ENCODE measurements at places on chromosomes 3 and 15.

DNA sequence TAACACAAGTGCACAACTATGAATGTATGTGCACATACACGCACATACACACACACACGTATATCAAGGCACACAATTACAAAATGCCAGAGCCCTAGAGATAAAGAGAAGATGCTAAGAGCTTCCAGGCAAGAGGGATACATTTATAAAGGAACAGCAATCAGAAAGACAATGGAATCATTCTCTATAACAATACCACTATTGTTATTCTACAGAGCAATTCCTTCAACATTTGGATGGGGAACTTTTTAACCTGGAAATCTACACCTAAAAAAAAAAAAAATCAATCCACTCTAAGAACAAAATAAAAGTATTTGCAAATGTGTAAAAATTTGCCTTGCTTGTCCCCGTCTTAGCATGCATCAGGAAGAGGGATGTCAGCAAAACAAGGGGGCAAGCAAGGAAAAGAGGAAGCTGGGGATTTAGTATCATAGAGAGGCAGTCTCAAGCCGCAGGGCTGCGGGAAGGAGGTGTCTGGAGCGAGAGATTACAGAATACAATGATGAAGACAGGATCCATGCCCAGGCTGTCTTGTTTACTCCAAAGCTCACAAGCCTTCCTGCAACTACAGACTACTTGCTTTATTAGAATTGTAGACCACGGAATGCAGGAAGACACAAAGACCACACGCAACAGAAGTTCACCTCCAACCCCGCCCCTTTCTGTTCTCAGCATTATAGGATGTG, 220.2 kb downstream of the NTRK3 start:
- DNase-seq = no peak

GRCh38 chr3:117893638-117894037, 1141.0 kb downstream of the IGSF11 start:
- DNase-seq = no peak

DNA sequence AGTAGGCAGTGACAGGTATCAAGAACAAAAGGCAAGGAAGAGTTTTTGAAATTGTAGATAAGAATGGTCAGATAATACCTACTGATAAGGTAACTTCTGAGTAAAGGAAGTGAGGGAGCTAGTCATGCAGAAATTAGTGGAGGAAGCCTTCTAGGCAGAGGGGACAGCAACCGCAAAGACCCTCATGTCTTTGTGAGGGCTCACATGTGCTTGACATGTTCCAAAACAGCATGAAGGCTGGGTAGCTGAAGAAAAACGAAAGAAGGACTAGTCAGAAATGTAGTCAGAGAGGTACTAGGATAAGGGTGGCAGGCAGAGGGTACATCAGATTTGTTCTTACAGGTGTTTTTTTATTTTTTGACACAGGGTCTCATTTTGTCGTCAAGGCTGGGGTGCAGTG, 5.3 kb downstream of the SIN3A start:
- no peak for DNase-seq

DNA sequence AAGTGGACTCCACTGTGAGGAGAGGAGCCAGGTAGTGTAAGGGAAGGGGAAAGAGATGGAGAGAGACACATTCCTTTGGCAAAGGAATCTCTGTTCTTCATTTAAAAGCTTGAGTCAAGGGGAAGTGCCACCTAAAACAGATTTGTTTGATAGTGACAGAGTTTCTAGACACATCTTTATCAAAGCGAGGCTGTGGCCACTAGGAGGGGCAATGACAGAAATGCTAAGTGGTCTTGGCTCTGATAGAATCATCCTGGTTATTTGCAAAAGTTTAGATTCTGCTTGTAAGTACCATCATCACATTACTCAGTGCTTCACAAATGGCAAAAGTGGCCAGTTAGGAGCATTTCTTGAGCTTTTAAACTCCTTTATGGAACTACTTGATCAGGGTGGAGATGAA, 261.4 kb downstream of the CNTN3 start:
- DNase-seq = no peak

GRCh38 chr15:65837301-65838294, 31.7 kb upstream of the RAB11A start:
- DNase-seq = no peak
